ENCODE measurements at places on chromosomes 6 and 20.
A peak's percentile ranks its signal among the peaks of the same experiment; 100 is the strongest.

- DNase-seq = no peak
Measured at GRCh38 chr6:8322659-8323058, 112.7 kb downstream of the SLC35B3 start.

GRCh38 chr6:150541576-150541975 lies 58.1 kb upstream of the PLEKHG1 start:
- no peak for DNase-seq

- DNase-seq = no peak
Measured at GRCh38 chr20:36629719-36630681, 16.0 kb downstream of the SLA2 start.

GRCh38 chr6:128826606-128827005 lies 56.3 kb upstream of the LAMA2 start:
- no peak for DNase-seq

GRCh38 chr6:118912646-118913045 lies 18.7 kb downstream of the ASF1A start:
- DNase-seq = no peak

DNA sequence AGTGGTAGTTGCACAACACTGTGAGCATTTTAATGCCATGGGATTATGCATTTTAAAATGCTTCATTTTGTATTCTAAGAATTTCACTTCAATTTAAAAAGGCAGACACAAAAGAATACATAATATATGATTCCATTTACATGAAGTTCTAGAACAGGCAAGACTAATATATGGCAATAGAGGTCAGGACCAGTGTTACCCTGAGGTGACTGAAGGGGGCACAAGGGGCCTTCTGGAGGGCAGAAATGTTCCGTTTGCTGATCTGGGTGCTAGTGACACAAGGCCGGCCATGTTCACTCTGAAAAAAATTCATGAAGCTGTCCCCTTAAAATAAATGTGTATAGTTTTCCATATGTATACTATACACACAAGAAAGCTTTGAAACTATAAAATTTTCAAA lies 28.5 kb downstream of the TASP1 start:
- DNase-seq = peak; percentile 13

- DNase-seq = no peak
Measured at GRCh38 chr20:57695012-57695411, 14.8 kb downstream of the PMEPA1 start.
